ENCODE measurements at places on chromosomes 3 and 15. TPM values are rescaled to one million over a fixed set of nuclear protein-coding genes. Genes with fewer than 3 reads are reported as not detected.

GRCh38 chr3:69767571-69767970, 28.3 kb downstream of the MITF start:
- H3K36me3 ChIP-seq: no peaks in the 10 kb centered on the region
- DNase-seq: no peak
- peaks cover 4% of the 10 kb centered on the region for H3K27me3 ChIP-seq
- no peak overlapping the region for H3K27ac ChIP-seq
- H3K4me1 ChIP-seq: peaks cover 15% of the 10 kb centered on the region
- H3K4me3 ChIP-seq: no peak overlapping the region

Gene OSTN
- 3.8 TPM for total RNA-seq

DNA sequence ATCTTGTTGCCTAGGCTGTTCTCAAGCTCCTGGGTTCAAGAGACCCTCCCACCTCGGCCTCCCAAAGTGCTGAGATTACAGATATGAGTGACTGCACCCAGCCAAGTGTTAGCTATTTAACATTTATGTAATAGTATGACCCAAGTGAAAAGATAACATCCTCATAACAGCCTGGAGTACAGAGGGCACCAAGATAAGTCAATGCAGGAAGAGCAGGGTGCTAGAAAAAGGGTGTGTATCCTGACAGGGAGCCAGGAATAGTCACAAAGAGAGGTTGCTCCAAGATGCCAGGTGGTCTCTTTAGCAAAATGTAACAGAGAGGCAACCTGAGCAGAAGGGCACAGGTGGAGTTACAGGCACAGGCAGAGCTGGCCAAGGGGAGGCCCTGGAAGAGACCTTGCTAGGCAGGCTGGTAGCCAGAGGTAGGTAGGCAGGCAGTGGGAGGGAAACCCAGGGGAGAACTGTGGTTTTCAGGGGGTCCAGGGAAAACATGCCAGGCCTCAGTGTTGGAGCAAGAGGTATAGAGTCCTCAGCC, 277.4 kb downstream of the ERC2 start:
- H3K36me3 ChIP-seq: no peaks in the 10 kb centered on the region
- peaks cover 1% of the 10 kb centered on the region for H3K27me3 ChIP-seq
- no peak overlapping the region for H3K4me3 ChIP-seq

DNA sequence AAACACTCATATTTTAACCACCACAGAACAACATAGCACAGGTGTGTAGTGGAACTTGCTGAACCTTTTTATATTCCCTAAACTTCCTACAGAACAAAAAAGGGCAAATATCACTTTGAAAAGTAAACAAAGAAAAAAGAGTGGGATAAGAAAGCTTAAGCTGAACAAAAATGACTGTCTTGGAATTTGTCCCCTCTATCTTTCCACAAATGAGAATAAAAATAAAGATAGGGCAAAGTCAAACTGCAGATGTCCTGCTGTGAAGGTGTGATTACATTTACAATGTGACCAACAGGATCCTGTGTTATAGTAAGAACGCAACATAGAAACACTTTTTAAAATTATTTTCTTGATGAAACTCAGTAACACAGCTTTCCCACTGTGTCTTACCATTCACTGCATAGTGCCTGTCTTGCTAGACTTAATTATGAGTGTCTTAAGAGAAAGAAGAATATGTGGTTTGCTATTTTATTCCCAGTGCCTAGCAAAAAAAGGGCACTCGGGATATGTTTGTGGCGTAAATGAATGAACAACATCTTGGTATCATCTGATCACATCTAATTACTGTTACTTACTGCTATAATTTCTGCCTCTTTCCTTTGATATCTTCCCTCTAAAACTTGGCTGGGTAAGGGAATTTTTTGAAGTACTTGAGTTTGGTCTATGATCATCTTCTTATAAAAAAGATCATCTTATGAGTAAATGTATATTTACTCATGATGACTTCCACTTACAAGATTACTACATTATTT, 67.5 kb downstream of the DENND4A start:
- no peaks in the 10 kb centered on the region for H3K36me3 ChIP-seq
- no peaks in the 10 kb centered on the region for H3K27me3 ChIP-seq
- no peak overlapping the region for H3K4me3 ChIP-seq
- no peaks in the 10 kb centered on the region for H3K4me1 ChIP-seq
- no peak overlapping the region for H3K27ac ChIP-seq
- DNase-seq: no peak

DNA sequence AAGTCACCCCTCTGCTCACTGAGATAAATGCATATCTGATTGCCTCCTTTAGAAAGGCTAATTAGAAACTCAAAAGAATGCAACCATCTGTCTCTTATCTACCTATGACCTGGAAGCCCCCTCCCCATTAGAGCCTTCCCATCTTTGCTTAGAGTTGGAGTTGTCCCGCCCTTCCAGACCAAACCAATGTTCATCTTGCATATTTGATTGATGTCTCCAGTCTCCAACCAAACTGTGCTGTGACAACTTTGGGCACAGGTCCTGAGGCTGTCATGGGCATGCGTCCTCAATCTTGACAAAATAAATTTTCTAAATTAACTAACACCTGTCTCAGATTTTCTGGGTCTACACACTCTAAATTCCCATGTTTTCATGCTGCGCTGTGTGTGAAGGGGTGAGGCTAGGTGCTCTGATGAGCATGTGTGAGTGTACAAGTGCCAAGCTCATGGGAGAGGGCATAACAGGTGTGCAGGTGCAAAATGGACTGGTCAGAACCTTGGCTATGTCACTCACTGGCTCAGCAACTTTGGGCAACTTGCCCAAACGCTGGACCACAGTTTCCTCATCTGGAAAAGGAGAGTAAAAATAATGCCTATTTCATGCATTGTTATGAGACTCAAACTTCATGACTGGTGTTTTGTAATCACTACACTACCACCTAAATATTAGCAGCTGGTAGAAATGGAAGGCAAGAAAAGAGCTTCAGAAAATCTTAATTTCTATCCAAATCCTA, 7.2 kb downstream of the DAPK2 start:
- no peaks in the 10 kb centered on the region for H3K36me3 ChIP-seq
- no peaks in the 10 kb centered on the region for H3K4me1 ChIP-seq
- no peak for DNase-seq
- no peak overlapping the region for H3K27ac ChIP-seq

DNA sequence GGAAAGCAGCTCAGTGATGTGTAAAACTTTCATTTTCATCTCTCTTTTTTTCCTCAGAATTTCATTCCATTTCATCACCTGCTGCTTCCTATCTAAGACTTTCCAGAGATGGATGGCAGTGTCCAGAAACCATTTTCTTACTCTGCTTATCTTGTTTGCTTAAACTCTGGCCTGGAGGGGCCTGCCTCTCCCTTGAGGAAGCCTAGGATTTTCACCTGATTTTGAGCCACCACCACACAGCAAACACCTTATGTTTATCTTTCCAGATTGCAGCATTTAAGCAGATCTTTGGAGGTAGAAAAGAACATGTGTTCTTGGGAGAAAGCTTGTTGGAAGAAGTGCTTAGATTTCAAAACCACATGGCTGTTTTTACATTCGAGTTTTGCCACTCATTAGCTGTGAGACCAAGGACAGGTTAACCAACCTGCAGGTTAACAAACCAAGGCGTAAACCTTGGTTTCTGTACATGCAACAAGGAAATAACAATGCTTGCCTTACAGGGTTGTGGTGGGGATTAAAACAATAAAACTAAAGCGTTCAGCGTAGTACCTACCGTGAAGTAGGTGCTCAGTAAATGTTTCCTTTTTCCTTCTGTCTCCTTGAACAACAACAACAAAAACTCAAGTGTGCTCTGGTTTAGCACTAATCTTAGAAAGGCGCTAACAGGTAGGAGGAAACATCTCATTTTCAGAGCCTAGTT, 120.3 kb downstream of the CLSTN2 start:
- peaks cover 13% of the 10 kb centered on the region for H3K4me1 ChIP-seq
- H3K36me3 ChIP-seq: no peaks in the 10 kb centered on the region
- peaks cover 3% of the 10 kb centered on the region for H3K27me3 ChIP-seq

- no peak overlapping the region for H3K4me3 ChIP-seq
- H3K4me1 ChIP-seq: no peaks in the 10 kb centered on the region
- DNase-seq: no peak
Observed at GRCh38 chr15:65569728-65570127, 39.5 kb downstream of the HACD3 start.

DNA sequence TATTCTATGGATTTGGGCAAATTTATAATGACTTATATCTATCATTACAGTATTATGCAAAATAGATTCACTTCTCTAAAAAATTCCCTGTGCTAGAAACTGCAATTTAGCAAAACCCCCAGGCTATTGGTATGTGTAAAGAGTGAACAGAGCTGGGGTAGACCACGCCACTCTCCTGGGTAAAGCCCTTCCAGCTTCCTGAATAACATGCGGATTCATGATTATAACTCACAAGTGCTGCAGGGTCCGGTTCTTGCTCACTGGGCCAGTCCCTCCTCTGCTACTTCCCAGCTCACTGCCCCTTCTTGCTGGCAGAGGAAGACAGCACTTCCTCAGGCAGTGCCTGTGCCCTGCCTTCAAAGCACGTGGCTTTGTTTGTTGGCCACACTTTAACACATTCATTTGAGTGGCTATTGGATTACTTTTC, 4.1 kb downstream of the CD80 start:
- H3K4me3 ChIP-seq: no peak overlapping the region
- DNase-seq: no peak
- H3K4me1 ChIP-seq: no peaks in the 10 kb centered on the region
- H3K27ac ChIP-seq: no peak overlapping the region
- peaks cover 4% of the 10 kb centered on the region for H3K36me3 ChIP-seq

DNA sequence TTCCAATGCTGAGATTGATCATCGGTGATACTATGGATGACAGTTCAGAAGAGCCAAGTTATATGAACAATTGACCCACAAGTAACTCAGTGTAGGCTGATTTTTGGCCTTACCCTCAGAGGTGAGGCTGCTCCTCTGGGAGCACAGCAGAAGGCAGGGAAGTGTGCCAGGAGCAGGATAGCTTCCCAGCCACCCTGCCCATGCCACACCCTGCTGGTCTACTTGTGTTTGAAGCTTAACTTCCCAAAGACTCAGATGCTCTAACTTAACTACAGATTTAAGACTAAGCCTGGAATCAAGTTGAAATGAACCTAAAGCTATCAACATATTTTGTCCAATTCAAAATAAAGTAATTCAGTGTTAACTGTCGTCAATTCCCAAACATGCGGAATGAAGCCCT, 77.5 kb downstream of the BOC start:
- H3K4me1 ChIP-seq: peaks cover 14% of the 10 kb centered on the region
- H3K27me3 ChIP-seq: no peaks in the 10 kb centered on the region
- no peak overlapping the region for H3K27ac ChIP-seq
- no peak for DNase-seq

- H3K4me3 ChIP-seq: no peak overlapping the region
- peaks cover 7% of the 10 kb centered on the region for H3K4me1 ChIP-seq
- H3K27me3 ChIP-seq: no peaks in the 10 kb centered on the region
- DNase-seq: no peak
- H3K27ac ChIP-seq: no peak overlapping the region
- no peaks in the 10 kb centered on the region for H3K36me3 ChIP-seq
Observed at GRCh38 chr3:144344925-144345548, 373.4 kb downstream of the DIPK2A start.

- no peak for DNase-seq
- H3K27me3 ChIP-seq: peaks cover 5% of the 10 kb centered on the region
- peaks cover 7% of the 10 kb centered on the region for H3K4me1 ChIP-seq
- no peak overlapping the region for H3K27ac ChIP-seq
- no peak overlapping the region for H3K4me3 ChIP-seq
Observed at GRCh38 chr15:31131853-31132375, 30.4 kb upstream of the TRPM1 start.

- peaks cover 15% of the 10 kb centered on the region for H3K27me3 ChIP-seq
- no peak for DNase-seq
- no peak overlapping the region for H3K4me3 ChIP-seq
Observed at GRCh38 chr3:10489746-10490483, 15.5 kb downstream of the ATP2B2 start.

GRCh38 chr15:70510433-70510832, 252.9 kb downstream of the UACA start:
- H3K27me3 ChIP-seq: peaks cover 4% of the 10 kb centered on the region
- H3K36me3 ChIP-seq: peaks cover 17% of the 10 kb centered on the region
- DNase-seq: no peak

DNA sequence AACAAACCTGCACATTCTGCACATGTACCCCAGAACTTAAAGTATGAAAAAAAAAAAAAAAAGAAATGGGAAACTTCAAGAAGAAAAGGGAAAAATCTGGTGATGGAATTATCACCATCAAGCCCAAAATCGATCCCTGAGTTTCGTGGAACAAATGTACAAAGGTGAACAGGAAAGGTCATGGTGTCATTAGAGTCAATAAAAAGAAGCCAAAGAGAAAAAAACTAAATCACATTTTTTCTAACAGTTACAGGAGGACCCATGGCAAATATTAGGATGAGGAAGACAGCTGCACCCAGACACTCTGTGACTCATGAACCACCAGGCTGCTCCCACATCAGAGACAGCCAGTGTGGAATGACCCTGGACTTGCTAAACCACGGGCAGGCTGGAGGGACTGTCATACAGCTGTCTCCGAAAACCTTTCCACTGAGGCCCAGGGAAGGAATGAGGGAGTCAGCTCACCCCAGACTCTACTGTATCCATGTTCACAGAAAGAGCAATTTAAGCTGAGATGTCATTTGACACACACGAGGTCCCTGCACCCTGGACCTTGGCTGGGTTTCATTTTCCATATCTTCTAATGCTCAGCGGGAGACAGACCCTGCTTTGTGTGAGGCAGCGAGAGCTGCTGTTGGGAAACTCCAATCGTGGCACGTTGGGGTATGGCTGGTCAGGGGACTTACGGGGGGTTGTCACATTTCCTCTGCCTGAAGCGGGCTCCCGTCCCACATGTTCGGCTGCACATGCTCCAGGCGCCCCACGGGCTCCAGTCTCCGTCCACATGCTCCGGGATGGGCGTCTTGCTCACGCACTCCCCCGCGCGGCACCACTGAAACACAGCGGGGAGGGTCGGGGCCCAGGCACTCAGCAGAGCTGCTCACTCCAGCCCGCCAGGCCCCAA, 210.2 kb downstream of the ADAMTS17 start:
- no peaks in the 10 kb centered on the region for H3K36me3 ChIP-seq
- no peak overlapping the region for H3K4me3 ChIP-seq
- H3K27me3 ChIP-seq: peaks cover 4% of the 10 kb centered on the region
- DNase-seq: no peak
- no peaks in the 10 kb centered on the region for H3K4me1 ChIP-seq
- H3K27ac ChIP-seq: no peak overlapping the region

Gene ATP8B4
- total RNA-seq: not detected

Gene TRAIP
- 11.3 TPM for total RNA-seq

GRCh38 chr15:78937132-78937739, 7.6 kb downstream of the CTSH start:
- H3K27me3 ChIP-seq: peaks cover 4% of the 10 kb centered on the region
- no peaks in the 10 kb centered on the region for H3K4me1 ChIP-seq
- H3K4me3 ChIP-seq: no peak overlapping the region
- no peak overlapping the region for H3K27ac ChIP-seq
- DNase-seq: no peak
- H3K36me3 ChIP-seq: no peaks in the 10 kb centered on the region

Gene ARNT2
- 35.7 TPM for total RNA-seq

- no peak for DNase-seq
- peaks cover 19% of the 10 kb centered on the region for H3K4me1 ChIP-seq
- no peak overlapping the region for H3K27ac ChIP-seq
- H3K36me3 ChIP-seq: peaks cover 3% of the 10 kb centered on the region
- peaks cover 7% of the 10 kb centered on the region for H3K27me3 ChIP-seq
Observed at GRCh38 chr3:170360916-170361315, 3.4 kb downstream of the SKIL start.
